ENCODE measurements at places on chromosomes 1 and 21.

- peak; percentile 5 for DNase-seq
Measured at GRCh38 chr1:18557621-18558465, 72.8 kb upstream of the PAX7 start.

- no peak for DNase-seq
Measured at GRCh38 chr1:239603530-239603929, 217.2 kb downstream of the CHRM3 start.

GRCh38 chr1:19229229-19229628 is 19.2 kb upstream of the UBR4 start:
- no peak for DNase-seq

GRCh38 chr1:70091811-70092210 is 113.6 kb downstream of the LRRC40 start:
- DNase-seq = no peak
